ENCODE measurements at places on chromosomes 13 and 19.
A peak's percentile ranks its signal among the peaks of the same experiment; 100 is the strongest.

- peak; percentile 23 for DNase-seq
Observed at GRCh38 chr13:109205315-109205714, 575.9 kb downstream of the MYO16 start.

- peak; percentile 56 for DNase-seq
Observed at GRCh38 chr13:23960566-23961156, 63.4 kb upstream of the C1QTNF9B start.

DNA sequence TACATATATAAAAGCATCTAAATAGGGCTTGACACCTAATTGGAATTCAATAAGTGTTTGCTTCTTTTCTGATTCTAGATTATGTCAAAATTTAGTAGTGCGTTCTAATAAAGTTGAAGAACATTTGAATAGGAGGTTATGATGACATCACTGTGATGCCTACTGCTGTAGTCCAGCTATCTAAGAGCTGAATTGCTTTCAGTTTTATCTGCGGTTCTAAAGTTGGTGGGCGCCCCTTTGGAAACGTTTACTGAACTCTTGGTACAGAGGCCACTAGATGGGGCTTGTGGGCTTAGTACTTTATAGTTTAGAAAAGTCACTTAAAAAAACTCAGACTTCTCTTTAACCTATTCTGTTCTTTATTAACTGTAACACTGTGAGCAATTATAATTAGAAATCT, 776.9 kb downstream of the GPC5 start:
- DNase-seq = peak; percentile 82

DNA sequence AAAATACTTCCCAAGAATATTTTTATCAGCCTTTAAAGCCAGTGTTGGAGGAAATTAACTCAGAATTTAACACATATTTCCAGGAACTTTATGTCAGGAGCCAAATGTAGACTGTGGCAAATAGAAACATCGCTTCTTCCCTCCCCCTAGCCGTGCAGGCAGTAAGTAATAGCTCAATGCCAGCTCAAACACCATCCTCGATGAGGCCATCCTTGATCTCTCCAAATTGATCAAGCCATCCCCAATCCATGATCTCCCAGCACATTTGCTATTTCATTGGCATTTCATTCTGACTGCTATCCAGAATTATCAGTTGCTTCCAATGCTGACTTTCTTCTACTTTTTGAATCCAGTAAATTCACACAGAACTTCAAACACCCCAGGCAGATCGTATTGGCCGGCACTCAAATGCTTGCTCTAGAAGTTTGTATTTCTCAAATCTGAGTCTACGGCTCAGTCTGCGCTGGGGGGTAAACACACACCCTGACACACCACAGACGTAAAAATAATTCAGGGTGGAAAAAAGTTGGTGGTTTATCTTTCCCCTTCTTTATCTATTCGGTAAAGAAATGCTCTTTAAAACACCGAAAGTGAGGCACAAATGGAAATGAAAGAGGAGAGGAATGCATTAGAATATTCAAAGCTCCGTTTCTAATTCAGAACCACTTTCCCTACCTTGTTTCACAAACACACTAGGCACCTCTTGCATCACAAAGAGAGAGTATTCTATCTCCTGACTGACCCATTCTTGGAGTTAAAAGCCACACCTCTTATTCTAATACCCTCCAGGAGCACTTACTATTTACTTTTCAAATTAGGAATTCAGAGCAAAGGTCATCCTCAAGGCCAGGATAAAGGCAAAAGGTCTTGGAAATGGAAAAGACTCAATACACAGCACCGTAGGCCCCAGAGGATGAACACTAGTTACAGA, 991 bp downstream of the OBI1 start:
- peak; percentile 17 for DNase-seq

DNA sequence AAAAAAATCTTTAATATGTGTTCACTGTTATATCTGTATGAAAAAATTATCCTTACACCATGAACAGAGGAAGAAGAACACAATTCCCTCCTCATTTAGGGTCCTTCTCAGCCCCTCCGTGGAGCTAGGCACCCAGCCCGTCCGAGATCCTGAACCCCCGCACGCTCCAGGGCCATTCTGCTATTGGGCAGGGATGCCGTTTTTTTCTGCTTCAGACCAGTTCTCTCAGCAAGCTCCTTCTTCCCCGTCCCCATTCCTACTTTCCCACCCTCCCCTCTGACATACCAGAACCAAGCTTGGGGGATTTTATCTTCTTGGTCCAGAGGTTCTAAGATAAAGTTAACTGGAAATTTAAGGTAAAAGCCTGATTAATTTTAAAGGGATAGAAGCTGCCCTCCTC, 36.2 kb downstream of the ATP12A start:
- no peak for DNase-seq

DNA sequence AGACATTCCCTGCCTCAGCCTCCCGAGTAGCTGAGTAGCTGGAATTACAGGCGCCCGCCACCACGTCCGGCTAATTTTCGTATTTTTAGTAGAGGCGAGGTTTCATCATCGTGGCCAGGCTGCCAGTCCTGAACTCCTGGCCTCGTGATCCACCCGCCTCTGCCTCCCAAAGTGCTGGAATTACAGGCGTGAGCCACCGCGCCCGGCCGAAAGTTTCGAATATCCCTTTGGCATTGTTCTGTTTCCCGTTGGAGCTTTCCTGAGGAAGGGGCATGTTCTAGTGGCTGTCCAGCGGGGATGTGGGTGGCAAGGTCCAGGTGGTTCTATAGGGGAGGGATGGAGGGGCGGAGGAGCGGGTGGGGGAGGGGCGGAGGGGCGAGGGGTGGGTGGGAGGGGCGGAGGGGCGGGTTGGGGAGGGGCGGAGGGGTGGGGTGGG, 2.1 kb upstream of the BSG start:
- no peak for DNase-seq

- DNase-seq = no peak
Observed at GRCh38 chr19:28169168-28169887, 1043.6 kb downstream of the UQCRFS1 start.

DNA sequence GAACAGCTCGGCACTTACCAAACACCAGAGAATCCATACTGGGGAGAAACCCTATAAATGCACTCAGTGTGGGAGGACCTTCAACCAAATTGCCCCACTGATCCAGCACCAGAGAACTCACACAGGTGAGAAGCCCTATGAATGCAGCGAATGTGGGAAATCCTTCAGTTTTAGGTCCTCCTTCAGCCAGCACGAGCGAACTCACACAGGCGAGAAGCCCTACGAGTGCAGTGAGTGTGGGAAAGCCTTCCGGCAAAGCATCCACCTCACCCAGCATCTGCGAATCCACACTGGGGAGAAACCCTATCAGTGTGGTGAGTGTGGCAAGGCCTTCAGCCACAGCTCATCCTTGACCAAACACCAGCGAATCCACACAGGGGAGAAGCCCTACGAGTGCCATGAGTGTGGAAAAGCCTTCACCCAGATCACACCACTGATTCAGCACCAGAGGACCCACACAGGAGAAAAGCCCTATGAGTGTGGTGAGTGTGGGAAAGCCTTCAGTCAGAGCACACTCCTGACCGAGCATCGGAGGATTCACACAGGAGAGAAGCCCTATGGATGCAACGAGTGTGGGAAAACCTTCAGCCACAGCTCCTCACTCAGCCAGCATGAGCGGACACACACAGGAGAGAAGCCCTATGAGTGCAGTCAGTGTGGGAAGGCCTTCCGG, 8.3 kb downstream of the ZNF135 start:
- no peak for DNase-seq

DNA sequence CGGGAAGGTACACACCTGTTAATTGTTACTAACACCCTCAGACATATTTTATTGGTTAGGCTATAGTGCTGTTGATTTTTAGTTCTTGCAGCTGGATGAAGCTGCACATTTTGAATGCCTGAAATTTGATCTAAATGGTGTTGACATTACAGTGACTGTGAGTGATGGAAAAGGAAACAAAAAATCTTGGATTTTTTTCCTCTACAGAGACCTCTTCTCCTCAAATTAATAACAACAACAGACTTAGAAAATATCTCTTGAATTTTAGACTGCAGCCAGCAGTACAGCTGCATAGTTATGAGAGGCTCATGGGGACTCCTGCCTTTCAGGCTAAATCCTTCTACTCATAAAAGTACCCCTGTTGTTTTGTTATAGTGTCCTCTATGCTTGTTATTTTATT, 500.5 kb upstream of the SPRY2 start:
- DNase-seq = no peak

- peak; percentile 79 for DNase-seq
Observed at GRCh38 chr19:14556662-14557188, 15.1 kb downstream of the NDUFB7 start.

DNA sequence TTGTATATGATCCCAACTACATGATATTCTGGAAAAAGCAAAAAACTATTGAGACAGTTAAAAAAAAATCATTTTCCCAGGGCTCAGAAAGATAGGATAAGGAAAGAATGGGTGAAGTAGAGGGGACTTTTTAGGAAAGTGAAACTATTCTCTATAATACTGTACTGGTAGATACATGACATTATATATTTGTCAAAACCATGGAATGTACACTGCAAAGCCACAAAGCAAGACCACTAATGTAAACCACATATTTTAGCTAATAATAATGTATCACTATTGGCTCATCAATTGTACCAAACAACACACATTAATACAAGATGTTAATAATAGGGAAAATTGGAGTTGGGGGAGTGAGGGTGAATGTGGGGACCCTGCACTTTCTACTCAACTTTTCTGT, 182.6 kb downstream of the EFNB2 start:
- no peak for DNase-seq

- no peak for DNase-seq
Observed at GRCh38 chr13:111114362-111115060, 599 bp upstream of the ARHGEF7 start.

GRCh38 chr13:98442391-98443230, 134.3 kb downstream of the STK24 start:
- no peak for DNase-seq

DNA sequence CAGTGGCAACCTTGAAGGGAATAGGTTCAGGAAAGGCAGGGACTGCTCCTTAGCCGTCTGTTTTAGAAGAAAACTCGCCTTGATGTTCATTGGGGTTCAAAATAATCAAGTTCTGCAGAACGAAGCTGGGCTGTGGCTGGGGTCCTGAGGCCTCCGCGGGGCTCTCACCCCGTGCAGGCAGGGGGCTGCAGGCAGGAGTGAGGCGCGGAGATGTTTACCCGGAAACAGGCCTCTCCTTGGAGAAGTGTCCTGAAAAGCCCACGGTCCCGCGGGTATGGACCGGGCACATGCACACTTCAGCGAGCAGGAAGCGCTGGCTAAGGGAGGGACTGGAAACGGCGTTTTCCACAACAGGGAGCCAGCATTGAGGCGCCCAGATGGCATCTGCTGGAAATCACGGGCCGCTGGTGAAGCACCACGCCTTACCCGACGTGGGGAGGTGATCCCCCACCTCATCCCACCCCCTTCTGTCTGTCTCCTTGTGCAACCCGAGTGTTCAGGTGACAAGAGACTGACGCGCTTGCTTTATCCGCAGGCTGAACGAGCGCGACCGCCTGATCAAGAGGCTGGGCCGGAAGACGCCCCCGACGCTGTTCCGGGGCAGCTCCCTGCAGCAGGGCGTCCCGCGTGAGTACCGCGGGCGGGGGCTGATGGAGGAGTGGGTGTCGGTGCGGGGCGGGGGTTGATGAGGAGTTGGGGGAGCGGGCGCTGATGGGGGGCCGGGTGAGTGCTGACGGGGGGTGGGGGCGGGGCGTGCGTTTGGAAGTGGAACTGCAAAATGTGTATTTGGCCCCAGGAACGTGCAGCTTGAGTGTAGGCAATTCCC, 39.6 kb downstream of the SHISA2 start:
- no peak for DNase-seq

DNA sequence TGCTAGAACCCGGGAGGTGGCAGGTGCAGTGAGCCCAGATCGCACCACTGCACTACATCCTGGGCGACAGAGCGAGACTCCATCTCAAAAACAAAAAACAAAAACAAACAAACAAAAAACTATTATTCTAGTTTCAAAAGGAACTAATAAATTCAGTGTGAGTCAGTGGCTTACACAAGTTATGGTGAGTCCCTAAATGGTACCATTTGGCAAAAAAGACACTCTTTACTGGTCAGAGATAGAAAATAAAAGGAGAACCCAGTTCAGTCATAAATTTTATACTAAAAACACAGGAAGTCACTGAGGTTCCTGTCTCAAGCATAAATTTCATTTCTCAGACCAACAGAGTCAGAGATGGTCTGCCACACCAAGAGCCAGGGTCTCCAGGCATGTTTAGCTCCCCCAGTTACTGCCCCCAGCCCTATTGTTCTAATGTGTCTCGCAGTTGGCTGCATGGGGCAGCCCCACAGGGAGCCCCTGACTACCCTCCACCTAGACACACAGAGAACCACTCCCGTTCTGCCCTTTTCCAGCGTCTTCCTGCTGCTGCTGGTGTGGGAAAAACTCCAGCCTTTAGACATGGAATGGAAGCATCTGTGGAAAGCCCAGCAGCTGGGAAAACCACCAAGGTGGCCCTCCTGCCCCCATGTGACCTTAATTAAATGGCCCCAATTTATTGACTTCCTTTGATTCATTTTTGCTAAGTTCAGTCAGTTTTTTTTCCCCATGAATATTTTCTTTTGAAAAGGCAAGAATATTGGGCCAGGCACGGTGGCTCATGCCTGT, 12.2 kb downstream of the THSD1 start:
- no peak for DNase-seq

- peak; percentile 33 for DNase-seq
Observed at GRCh38 chr13:44197791-44198770, 175.5 kb upstream of the SERP2 start.

- no peak for DNase-seq
Observed at GRCh38 chr19:22622020-22622419, 12.1 kb upstream of the ZNF492 start.

DNA sequence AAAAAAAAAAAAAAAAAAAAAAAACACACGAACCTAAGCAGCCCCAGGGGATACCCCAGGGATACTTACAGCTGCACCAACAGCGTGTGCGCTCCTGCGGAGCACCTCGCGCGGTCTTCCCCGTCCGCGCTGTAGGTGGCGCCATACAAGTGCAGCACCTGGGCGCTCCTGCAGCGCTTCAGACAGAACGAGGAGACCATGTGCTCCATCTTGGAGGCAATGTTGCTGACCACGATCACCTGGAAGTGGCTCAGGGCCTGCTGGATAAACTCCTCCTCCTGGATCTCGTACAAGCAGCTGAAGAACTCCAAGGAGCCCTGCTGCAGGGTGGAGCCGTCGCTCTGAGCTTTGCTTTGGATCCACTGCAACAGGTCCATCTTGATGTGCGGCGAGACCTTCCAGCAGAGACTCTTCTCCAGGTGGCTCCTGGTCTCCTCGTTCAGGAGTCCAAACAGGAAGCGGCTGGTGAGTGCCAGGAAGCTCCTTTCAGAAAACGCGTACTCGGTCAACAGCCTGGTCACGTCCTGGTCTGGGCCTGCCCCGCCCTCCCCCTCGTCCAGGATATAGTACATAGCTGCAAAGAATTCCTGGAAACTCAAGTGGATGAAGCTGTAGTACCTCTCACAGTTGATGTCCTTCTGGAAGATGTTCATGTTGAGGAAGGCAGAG, 14.5 kb downstream of the NLRP12 start:
- no peak for DNase-seq

DNA sequence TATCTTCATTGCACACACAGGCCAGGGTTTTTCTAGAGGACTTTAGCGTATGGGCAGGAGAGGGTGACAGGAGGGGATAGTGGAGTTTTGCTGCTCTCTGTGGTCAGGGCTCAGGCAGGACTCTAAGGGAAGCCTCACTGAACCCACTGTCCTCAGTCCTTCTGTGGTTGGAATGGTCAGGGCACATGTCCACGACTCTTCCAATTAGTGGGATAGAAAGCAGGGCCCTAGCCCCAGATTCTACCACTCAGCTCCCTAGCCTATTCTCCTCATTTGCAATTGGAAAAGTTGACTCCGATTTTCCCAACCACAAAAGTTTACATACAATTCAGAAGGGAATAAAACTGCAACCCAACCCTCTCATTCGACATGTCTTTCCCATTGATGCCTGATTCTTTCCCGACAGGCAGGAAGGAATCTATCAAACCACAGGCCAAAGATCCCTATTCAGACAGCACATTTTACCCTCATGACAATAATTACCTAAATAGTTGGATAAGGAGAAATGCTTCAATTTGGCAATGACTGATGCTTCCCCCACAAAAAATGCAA, 38.2 kb downstream of the TGDS start:
- DNase-seq = no peak
